HFF-Myc (cell line): ENCODE measurements at places on chromosomes 3 and 15.

GRCh38 chr3:117218641-117219048 lies 509.1 kb downstream of the TUSC7 start:
- no peak for DNase-seq

- no peak for DNase-seq
Observed at GRCh38 chr15:47640901-47641300, 76.4 kb upstream of the SEMA6D start.

DNA sequence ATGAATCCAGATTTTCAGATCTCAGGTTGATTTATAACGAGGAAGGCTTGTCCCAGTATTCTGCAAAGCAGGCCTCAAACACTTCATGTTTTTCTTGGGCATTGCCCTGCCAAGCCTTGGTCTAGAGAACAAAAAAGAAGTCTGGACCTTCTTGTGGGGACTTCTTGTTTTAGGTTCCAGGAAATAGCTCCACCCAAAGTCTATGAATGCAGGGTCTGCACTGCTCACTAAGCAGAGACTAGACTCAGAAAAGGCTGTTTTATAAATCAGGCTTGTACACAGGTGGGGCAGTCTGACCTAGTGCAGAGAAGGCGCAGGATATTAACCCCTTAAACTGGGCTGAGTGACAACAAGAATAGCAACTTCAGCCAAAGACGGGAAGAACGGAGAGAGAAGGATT lies 44.3 kb downstream of the GLB1 start:
- DNase-seq = no peak

DNA sequence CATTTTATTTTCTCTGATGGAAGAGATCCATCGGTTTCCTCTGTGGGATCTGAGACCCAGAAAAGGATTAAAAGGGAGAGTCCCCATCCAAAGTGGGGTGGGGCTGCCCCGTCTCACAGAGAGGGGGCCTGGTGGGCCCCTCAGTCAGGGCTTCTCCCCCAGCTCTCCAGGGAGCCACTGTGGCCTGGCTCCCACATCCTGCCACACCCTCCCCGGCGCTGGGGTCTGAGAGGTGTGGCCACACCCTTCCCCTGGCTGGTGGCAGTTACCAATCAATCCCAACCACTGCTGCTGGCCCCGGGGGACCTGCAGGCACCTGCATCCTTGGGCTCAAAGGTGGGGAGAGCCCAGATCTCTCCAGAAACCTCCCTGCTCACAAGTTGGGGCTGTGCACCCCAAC lies 161.8 kb upstream of the IQSEC1 start:
- no peak for DNase-seq

DNA sequence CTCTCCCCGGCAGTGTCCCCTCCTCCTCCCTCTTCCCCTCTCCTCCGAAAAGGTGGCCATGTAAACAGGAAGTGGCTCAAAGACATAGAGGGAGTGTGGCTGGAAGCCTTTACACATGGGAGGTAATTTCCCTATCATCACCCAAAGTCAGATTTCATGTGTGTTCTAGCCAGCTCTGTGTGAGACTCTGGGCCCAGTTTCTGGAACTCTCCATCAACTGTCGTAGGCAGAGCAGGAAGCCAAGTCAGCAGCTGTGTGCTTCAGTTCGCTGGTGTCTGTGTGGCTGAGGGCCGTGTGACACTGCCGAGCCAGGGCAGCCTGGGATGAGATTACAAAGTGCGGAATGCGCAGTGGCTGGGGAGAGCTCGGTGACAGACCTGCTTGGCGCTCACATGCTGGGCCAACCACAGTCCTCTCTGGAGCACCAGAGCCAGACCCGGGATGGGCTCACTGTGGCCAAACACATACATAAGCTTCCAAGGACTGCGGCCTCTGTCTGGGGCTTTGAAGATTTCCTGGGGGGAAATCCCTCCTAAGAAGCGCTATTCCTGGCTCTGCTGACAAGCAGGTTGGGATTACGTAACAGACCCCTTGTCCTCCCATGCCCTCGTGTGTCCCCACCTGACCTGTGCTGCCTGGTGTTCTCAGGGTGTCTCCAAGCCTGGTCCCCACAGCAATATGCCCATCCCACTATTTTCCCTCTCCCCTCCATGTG lies 50.7 kb downstream of the UMPS start:
- no peak for DNase-seq
